ENCODE measurements at places on chromosomes 12 and 14.

GRCh38 chr14:72024043-72024407, 91.8 kb downstream of the RGS6 start:
- no peak for DNase-seq

- no peak for DNase-seq
These were observed 69.9 kb downstream of the CMKLR1 start for GRCh38 chr12:108269224-108269623.

GRCh38 chr14:72742838-72743195, 151.1 kb downstream of the DPF3 start:
- no peak for DNase-seq

DNA sequence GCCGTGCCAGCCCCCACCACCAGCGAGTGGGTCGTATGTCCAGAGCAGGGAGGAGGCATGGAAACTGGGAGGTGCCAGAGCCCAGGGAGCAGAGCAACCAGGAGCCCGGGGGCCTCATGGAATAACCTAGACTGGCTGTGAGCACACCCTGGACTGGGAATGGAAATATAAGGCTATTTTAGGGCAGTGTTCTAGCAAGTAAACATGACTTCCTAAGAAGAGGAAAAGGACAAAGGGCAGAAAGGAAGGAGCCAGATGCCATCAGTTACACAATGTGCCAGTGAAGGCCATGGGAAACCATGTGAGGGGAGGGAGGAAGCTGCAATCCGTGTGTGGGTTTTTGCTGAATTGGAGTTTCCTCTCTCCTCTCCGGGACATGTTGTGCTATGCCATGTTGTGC, 18.7 kb upstream of the CPM start:
- no peak for DNase-seq

GRCh38 chr14:79502136-79502750, 709.1 kb downstream of the DIO2 start:
- no peak for DNase-seq

- no peak for DNase-seq
These were observed 1.2 kb downstream of the CNOT2 start for GRCh38 chr12:70244409-70244808.

DNA sequence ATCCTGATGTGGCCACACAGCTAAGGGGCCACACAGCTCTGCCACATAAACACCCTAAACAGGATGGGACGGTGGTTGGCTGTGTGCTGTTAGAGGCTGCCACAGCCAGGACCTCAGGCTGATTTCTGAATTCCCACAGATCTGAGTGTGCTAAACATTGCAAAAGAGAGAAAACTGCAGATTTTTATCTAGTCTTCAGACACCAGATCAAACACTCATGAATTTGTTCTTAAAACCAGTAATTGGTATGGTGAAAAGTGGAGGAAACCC, 190.7 kb downstream of the MON2 start:
- DNase-seq, result no peak

DNA sequence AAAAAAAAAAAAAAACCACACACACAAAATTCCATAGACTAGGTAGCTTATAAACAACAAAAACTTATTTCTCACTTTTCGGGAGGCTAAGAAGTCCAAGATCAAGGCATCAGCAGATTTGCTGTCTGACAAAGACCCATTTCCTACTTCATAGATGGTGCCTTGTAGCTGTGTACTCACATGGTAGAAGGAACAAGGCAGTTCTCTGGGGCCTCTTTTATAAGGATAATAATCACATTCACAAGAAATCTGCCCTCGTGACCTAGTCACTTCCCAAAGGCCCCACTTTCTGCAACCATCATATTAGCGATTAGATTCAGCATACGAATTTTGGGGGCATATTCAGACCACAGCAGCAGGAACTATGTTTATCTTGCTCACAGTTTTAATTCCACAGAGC, 54.9 kb downstream of the STXBP6 start:
- DNase-seq, result no peak

- no peak for DNase-seq
These were observed 286.4 kb upstream of the PRKD1 start for GRCh38 chr14:30214014-30214413.

- DNase-seq, result no peak
These were observed 670 bp downstream of the DYRK2 start for GRCh38 chr12:67649261-67649569.

DNA sequence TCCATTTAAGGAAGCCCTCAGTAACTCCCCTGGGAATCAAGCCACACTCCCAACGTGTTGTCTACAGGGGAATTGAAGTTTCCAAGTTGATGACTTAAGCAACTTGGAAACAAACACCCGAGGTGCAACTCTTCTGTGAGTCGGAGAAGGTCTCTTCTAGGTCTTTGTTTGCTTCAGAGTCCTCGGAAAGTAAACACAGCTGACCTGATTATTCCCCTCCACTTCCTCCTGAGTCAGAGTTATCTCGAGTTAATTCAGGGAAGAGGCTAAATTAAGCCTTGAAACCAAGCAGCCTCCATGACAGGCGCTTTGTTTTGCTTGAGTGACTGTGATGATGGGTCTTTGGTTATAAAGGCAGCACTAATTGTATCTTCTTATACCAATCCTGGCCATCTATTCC, 41.8 kb downstream of the TUNAR start:
- DNase-seq, result no peak

GRCh38 chr12:4918950-4919660, 9.4 kb downstream of the KCNA1 start:
- DNase-seq, result no peak

DNA sequence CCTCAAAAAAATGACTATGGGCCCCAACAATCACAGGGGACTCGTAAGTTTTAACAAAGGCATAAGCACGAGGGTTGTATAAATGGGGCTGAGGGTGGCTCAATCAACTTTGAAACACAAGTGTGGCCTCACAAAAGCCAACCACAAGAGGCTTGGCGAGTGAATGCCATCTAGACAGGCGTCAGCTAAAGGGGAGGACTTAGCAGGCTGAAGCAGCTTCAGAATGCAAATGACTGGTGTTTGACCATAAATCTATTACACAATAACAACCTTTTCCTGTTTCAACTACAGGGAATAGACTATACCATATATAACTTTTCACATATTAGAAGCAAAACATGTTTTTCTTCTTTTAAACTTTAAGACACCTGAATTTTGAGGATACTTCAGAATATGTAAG, 777.9 kb downstream of the FSCB start:
- no peak for DNase-seq

- no peak for DNase-seq
These were observed 11.5 kb downstream of the RIMKLB start for GRCh38 chr12:8709124-8709830.

- no peak for DNase-seq
These were observed 3.6 kb downstream of the GOLGA3 start for GRCh38 chr12:132825089-132825488.

DNA sequence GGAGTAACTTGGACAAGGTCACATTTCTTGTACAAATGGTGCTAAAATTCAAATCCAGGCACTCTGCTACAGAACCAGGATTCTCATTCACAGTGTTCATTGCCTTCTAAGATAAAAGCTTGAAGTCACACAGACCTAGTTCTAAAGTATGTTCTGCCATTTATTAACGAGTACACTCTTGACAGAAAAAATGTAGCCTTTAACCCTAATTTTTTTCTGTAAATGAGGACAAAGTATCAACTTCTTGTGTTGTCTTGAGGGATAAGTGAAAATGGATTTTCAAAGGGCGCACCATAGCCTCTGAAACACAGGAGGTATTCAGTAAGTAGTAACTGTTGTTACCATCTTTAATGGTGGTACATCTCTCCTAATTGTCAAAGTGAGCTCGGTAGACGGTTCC, 379.8 kb upstream of the FLRT2 start:
- no peak for DNase-seq

GRCh38 chr14:58733451-58734208, 95.9 kb downstream of the DACT1 start:
- no peak for DNase-seq

GRCh38 chr12:57616383-57617101, 5.3 kb downstream of the ARHGEF25 start:
- no peak for DNase-seq

- DNase-seq, result no peak
These were observed 450.6 kb downstream of the ZFP36L1 start for GRCh38 chr14:68342216-68342763.

- peak; percentile 31 for DNase-seq
These were observed 54.9 kb upstream of the OVCH1 start for GRCh38 chr12:29552324-29552927.

GRCh38 chr12:916712-917445, 32.6 kb downstream of the RAD52 start:
- no peak for DNase-seq

DNA sequence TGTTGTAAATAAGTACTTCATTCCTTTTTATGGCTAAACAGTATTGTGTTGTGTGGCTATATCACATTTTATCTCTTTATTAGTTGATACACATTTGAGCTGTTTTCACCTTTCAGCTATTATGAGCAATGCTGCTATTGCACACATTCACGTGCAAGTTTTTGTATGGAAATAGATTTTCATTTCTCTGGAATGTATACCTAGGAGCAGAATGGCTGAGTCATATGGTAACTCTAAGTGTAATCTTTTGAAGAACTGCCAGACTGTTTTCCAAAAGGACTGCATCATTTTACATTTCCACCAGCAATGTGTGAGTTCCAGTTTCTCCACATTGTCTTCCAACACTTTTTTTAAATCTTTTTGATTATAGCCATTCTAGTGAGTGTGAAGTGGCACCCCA, 134.0 kb downstream of the SRGAP1 start:
- DNase-seq, result no peak

- DNase-seq, result no peak
These were observed 16.4 kb downstream of the FOS start for GRCh38 chr14:75295061-75295461.

DNA sequence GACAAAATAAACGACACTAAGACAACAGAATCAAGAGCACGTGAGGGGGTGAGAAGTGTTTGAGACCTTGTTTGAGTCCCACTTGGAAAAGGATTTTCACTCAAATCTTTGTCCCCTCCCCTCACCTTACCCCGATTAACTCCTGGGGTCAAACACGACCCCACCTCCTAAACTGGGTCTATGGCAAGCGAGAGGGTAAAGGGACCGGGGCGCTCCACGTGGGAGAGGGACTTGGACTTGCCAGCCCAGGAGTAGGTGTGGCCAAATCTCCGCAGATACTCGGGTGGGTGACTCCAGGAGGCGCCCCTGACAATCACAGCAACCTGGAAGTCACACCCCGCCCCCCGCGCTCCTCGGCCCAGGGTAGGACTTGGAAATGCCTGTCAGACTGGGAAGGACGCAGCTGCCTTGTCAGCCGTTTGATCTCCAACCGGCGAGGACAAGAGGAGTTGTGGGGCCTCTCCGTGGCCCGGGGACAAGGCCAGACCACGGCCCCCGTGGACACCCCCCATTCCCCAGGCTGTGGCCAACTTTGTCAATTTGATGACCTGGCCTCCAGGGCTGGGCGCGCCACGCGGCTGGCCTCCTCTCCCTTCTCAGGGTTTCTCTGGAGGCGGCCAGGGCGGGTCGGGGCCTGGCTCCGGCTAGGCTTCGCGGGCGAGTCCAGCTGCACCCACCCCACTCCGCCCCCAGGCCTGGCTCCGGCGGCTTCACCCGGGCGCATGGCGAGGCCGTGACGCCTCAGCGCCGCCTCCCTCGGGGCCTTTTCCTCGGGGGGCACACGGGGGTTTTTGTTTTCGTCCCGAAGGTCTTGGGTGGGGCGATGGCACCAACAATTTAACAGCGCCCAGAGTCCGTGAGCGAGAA, 1.1 kb upstream of the BCL11B start:
- DNase-seq, result no peak

DNA sequence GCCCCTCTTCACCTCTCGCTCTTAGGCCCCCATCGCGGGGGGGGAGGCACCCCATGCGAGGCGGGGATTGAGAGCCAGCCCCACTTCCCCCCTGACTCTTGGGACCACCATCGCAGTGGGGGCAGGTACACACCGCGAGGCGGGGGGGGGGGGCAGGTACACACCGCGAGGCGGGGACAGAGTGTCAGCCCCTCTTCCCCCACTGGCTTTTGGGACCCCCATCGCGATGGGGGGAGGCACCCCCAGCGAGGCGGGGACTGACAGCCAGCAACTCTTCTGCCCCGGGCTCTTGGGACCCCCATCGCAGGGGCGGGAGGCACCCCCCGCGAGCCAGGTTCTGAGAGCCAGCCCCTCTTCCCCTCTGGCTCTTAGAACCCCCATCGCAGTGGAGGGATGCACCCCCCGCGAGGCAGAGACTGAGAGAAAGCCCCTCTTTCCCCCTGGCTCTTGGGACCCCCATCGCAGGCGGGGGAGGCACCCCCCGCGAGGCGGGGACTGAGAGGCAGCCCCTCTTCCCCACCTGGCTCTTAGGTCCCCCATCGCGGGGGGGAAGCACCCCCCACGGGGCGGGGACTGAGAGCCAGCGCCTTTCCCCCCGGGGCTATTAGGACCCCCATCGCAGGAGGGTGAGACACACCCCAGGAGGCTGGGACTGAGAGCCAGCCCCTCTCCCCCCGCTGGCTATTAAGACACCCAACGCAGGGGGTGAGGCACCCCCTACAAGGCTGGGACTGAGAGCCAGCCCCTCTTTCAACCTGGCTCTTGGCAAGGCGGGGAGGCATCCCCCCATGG, 196.5 kb upstream of the PZP start:
- no peak for DNase-seq

GRCh38 chr12:111041091-111041490, 120.7 kb upstream of the MYL2 start:
- no peak for DNase-seq

DNA sequence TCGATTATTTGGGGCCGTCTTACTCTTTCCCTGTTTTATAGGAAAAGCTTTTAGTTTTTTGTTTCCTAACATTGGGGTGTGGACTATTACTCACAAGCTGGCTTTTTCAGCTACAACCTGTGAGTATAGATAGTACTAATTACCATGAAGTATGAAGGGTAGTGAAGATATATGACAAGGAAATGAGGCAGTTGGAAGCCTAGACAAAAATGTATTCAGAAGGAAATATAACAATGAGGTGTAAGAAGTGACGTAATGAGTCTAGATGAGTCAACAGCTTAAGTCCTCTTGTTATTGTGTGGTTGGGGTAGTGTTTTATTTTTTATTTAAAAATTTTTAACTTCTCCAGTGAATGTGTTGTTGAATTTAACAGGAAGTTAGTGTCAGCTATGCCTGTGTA, 804.5 kb downstream of the NRXN3 start:
- no peak for DNase-seq

DNA sequence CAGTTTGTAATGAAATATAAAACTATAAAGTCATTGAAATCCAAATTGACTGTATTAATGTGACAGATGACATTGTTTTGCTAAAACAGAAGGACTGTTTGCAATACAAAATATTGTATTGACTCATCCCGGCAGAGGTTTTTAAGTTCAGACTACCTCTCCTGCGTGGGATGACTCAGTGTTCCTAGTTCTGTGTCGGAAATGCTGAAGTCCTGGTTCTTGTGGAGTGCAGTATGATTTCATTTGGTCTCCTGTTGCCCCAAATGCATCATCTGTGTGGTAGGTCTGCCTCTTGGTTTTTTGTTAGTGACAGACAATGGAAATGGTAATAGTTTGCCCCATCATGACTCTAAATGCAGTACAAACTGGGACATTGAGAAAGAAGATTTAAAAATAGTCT, 27.8 kb downstream of the PELI2 start:
- DNase-seq, result no peak

- no peak for DNase-seq
These were observed 3.3 kb upstream of the PRKAB1 start for GRCh38 chr12:119664642-119665041.

GRCh38 chr12:110579535-110580253, 3.4 kb downstream of the PPTC7 start:
- no peak for DNase-seq

- no peak for DNase-seq
These were observed 590 bp downstream of the DDIT3 start for GRCh38 chr12:57519796-57520052.
